ENCODE measurements at places on chromosomes 1 and 21. TPM values are rescaled to one million over a fixed set of nuclear protein-coding genes. Genes with fewer than 3 reads are reported as not detected.

Gene CYP4A11
- not detected for total RNA-seq

DNA sequence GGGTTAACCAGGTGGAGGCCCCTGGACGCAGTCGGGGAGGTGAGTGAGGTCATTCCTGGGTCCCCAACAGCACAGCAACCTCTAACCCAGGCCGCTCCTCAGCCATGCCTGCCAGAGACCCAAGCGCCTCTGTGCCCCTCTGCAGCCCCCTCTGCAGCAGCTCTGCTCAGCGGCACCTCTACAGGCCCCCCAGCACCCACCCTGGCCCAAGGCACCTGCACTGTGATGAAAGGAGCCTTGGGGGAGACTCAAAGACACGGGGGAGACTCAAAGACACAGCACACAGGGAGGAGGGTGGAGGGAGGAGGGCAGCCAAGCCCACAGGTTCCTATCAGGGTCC is 19.5 kb downstream of the WDR4 start:
- DNase-seq: no peak

DNA sequence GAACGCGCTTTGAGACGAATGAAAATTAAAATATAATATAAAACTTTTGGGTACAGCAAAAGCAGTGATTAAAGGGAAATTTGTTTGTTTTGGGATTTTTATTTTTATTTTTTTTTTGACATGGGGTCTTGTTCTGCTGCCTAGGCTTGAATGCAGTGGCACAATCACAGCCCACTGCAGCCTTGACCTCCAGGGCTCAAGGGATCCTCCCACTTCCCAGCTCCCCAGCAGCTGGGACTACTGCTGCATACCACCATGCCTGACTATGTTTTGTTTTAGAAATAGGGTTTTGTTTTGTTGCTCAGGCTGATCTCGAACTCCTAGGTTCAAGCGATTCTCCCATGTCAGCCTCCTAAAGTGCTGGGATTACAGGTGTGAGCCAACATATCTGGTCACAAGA is 30.3 kb downstream of the USP24 start:
- DNase-seq: no peak

- DNase-seq: no peak
Measured at GRCh38 chr1:28428012-28428411, 58.5 kb downstream of the PHACTR4 start.

- peak; percentile 59 for DNase-seq
Measured at GRCh38 chr1:179599623-179600249, 8.1 kb downstream of the TDRD5 start.

- DNase-seq: no peak
Measured at GRCh38 chr1:38740487-38740886, 119.1 kb downstream of the RRAGC start.

DNA sequence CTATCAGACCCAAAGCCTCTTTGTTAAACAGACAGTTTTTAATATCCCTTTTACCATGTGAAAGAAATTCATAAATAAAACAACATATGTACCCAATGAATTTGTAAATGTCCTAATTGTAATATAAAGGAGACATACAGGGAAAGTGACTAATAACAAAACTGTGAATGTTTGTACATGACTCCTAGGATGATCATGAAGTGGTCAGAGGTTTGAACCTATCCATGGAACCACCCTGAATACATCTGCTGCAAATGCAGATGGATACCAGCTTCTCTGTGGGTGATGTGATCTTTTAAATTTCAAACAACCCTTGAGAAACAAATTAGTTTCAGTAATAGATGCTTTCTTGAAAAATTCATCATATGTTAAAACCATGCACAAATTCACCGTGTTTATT is 16.7 kb upstream of the ACBD3 start:
- no peak for DNase-seq

Gene A3GALT2
- not detected for total RNA-seq

Gene ASTN1
- not detected for total RNA-seq

Gene PTPRC
- 438 TPM for total RNA-seq

Data from activated CD4-positive, alpha-beta T cell treated with anti-CD3 and anti-CD28 coated beads, Interleukin-2, amount 10 ng/mL, durations not matched to agents 24 days and 14 days (primary cell).